ENCODE measurements at places on chromosomes 6 and 20. TPM values are rescaled to one million over a fixed set of nuclear protein-coding genes. Genes with fewer than 3 reads are reported as not detected.

- no peak overlapping the region for H3K27ac ChIP-seq
- no peaks in the 10 kb centered on the region for H3K4me1 ChIP-seq
- H3K36me3 ChIP-seq, result no peaks in the 10 kb centered on the region
Measured at GRCh38 chr6:67935976-67936477, 699.1 kb upstream of the ADGRB3 start.

The GMPR gene
- 7.1 TPM for total RNA-seq

DNA sequence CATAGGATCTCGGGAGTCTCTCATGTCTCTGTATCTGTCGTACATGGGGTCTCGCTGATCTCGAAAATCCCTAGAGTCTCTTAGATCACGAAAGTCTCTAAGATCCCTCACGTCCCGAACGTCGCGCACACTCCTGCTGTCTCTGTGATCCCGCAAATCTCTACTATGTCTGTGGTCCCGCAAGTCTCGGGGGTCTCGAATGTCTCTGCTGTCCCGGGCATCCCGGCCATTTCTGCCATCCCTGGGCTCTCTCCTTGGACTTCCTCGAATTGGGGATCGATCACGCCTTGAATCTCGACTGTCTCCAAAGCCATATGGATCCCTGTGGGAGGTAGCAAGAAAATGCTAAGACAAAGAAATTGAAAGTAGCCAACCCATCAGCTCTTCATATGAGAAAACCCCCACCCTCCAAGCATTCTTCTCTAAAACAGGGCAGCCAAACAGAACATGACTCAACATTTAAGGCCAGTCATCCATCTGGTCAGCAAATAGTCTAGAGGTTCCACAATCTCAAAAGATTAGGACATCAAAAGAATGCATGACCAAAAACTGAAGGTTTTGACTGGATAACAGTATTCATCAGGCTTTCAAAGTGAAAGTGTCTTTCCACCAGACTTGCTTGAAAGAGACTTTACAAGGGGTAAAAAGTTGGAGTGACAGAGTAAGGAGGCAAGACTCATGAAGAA, 19.4 kb downstream of the NCOA5 start:
- H3K36me3 ChIP-seq, result peaks cover 63% of the 10 kb centered on the region
- H3K27me3 ChIP-seq, result no peaks in the 10 kb centered on the region

- DNase-seq, result no peak
- H3K27ac ChIP-seq, result no peak overlapping the region
- no peaks in the 10 kb centered on the region for H3K27me3 ChIP-seq
- no peaks in the 10 kb centered on the region for H3K4me1 ChIP-seq
Measured at GRCh38 chr6:168919470-168920179, 334.0 kb downstream of the THBS2 start.

- no peak overlapping the region for H3K27ac ChIP-seq
- no peaks in the 10 kb centered on the region for H3K27me3 ChIP-seq
- H3K4me1 ChIP-seq, result no peaks in the 10 kb centered on the region
- no peak overlapping the region for H3K4me3 ChIP-seq
- DNase-seq, result no peak
- H3K36me3 ChIP-seq, result no peaks in the 10 kb centered on the region
Measured at GRCh38 chr6:3867641-3868502, 18.7 kb downstream of the FAM50B start.

GRCh38 chr20:47263465-47264084, 92.9 kb downstream of the ZMYND8 start:
- no peak overlapping the region for H3K4me3 ChIP-seq
- no peak for DNase-seq
- no peaks in the 10 kb centered on the region for H3K27me3 ChIP-seq
- peaks cover 77% of the 10 kb centered on the region for H3K36me3 ChIP-seq
- no peaks in the 10 kb centered on the region for H3K4me1 ChIP-seq

The ENPP4 gene
- total RNA-seq, result 8.7 TPM

DNA sequence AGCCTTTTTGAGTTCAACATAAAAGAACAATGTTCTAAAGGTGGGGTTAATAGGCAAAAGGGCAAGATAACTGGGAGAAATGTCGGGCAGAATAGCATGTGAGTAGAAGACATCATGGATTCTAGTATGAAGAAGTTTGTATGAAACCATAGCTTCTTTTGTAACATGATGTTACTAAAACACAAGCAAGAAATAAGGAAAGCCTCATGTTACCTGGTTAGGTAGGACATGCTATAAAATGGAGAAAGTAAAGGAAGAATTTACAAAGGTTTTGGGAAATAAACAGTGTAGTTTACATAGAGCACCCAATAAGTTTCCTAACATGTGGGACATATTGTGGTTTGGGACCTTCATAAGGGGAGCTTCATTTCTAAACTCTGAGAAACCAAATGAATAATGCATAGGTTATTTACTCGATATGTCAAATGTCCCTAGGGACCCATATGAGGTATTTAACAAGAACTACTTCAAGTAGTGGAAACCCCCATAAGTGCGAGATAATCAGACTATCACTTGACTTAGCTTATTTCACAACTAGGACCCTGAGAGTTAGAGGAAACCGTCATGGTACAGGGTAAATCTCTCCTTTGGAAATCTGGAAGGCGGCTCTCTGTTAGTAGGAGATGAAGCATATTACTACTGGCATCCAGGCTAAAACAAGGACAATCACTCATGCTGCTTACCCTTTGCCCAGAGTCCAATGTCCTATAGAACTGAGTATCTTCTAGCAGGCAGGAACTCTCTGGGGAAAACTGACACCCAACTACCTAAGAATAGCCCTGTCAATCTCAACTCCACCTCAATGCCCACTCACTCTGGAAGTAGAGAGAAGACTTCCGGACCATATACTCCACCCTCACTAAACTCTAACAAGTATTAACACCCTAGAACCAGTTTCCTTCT, 57.5 kb downstream of the ILRUN start:
- H3K36me3 ChIP-seq, result no peaks in the 10 kb centered on the region
- H3K4me3 ChIP-seq, result no peak overlapping the region
- no peak overlapping the region for H3K27ac ChIP-seq
- H3K4me1 ChIP-seq, result no peaks in the 10 kb centered on the region
- no peaks in the 10 kb centered on the region for H3K27me3 ChIP-seq

DNA sequence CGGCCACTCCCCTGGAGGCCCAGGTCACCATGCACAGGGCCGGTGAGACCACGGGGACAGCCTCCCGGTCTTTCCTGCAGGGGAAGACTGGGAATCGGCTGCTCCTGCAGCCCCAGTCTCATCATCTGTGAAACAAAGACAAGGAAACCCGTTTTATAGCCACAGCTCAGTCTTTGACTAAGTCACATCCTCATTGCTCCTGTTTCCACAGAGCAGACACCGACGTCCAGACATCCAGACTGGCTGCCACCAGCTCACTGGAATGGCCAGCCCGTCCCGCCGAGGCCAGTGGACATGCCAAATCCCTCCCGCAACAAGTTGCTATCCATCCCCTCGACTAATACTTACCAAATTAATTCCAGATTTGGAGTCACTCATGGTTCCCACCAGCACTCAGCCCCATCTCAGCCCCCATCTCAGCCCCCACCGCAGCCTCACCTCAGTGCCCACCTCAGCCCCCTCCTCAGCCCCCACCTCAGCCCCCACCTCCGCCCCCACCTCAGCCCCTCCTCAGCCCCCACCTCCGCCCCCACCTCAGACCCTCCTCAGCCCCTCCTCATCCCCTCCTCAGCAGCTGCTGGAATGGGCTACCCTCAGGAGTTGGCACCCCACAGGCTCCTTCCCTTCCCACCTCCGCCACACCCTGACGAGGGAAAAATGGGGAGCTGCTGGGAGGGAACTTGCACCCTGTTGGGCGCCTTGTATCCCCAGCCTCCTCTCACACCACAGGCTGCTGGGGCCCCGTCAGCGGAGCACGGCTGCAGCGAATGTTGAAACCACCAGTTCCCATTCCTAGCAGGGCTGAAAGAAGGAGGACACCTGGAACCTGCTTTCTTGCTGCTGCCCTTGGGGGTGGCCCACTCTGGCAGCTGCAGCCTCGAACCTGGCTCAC, 48.7 kb downstream of the YTHDF1 start:
- no peaks in the 10 kb centered on the region for H3K4me1 ChIP-seq
- no peak overlapping the region for H3K27ac ChIP-seq
- no peaks in the 10 kb centered on the region for H3K36me3 ChIP-seq
- peaks cover 29% of the 10 kb centered on the region for H3K27me3 ChIP-seq

DNA sequence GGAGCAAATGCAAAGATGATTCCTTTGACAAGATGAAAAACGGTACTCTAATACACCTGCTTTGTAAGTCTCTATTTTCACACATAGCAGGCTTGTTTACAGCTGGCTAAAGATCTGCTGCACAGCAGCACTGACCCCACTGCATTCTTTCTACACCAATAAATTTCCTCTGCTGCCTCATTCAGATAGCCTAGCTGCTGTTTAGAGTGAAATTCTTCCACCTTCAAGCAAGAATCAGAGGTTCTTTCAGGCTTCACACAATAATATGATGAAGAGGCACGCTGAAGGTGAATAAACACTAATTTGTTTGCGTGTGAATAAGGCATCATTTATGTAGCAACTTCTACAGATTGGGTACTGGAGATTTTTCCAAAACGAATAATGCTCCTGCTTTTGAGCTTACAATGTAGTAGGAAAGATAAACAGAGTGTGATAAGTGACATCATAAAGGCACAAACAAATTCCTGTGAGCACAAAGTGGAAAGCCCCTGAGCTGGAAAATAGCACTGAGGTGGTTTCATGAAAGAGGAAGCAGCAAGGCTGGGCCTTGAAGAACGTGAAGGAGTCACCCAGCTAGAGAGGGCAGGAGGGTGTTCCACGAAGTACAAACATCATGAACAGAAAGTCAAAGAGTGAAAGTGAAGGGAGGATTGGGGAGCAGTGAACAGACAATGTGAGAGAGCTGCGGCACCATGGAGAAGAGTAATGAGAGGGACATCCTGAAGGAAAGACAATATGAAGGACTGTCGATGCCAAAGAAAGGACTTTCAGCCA, 543.4 kb downstream of the CD83 start:
- peaks cover 15% of the 10 kb centered on the region for H3K4me1 ChIP-seq
- DNase-seq, result no peak
- H3K27ac ChIP-seq, result no peak overlapping the region
- no peak overlapping the region for H3K4me3 ChIP-seq
- H3K36me3 ChIP-seq, result no peaks in the 10 kb centered on the region

DNA sequence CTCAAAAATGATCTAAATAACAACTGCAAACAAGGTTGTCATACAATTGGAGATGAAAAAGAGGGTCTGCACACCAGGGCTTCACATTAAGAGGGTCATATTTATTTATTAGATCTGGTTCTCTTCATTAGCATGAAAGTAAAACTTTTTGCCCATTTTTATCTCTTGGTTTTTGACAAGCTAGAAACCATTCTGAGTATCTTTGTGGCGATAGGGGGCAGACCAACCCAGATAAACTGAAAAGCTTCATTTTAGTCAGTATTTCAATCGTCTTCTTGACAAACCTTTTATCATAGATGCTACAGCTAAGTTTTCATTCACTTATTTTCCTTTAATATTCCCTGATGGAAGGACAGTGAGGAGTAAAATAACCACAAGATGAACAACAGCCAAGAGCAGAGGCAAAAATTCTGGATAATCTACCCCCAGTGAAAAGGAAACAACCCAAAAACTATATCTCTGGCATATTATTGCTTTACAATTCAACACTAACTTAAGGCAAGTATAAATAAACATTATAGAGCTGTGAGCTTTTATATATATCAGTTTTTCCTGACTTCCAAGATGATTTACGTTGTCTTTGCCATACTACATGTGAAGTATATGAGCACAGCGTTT, 45.2 kb downstream of the THEMIS start:
- no peaks in the 10 kb centered on the region for H3K4me1 ChIP-seq
- no peak overlapping the region for H3K4me3 ChIP-seq
- H3K36me3 ChIP-seq, result no peaks in the 10 kb centered on the region
- no peak overlapping the region for H3K27ac ChIP-seq
- no peaks in the 10 kb centered on the region for H3K27me3 ChIP-seq

The PCSK2 gene
- total RNA-seq, result 3.5 TPM

GRCh38 chr6:107689951-107690642, 134.0 kb downstream of the SCML4 start:
- no peaks in the 10 kb centered on the region for H3K36me3 ChIP-seq
- peak overlapping the region; percentile 88 for H3K27ac ChIP-seq
- DNase-seq, result peak; percentile 15
- no peaks in the 10 kb centered on the region for H3K27me3 ChIP-seq

DNA sequence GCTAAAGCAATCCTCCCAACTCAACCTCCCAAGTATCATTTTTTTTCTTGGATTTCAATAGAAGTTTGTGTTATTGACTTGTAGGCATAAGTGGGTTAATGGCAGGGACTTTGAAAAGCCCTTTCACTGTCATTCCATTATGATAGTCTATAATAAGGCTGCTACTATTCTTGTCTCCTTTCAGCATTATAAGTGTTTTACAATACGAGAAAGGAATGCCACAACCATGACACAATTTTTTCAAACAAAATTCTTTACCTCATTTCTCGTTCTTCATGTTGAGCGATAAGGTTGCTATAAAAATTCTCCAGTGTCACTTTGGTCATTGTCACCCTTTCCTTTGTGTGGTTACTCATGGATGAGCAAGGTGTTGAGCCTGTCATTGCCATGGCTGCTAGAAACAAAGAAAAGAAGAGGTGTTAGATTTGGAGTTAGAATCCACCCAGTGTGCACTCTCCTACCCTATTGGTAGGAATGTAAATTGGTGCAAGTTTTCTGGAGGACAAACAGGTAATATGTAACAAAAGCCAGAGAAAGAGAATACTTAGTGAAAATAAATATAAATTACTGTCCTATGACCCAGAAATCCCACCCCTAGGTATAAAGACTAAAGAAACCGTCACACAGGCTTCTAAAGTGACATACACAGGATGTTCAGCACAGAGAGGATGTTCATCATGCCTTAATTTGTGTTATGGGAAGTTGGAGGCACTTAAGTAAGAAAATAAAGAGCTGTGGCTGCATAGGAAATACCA, 7.3 kb downstream of the STK38 start:
- H3K27me3 ChIP-seq, result no peaks in the 10 kb centered on the region
- H3K27ac ChIP-seq, result no peak overlapping the region
- H3K4me3 ChIP-seq, result no peak overlapping the region
- peaks cover 5% of the 10 kb centered on the region for H3K4me1 ChIP-seq
- no peak for DNase-seq
- H3K36me3 ChIP-seq, result peaks cover 77% of the 10 kb centered on the region

DNA sequence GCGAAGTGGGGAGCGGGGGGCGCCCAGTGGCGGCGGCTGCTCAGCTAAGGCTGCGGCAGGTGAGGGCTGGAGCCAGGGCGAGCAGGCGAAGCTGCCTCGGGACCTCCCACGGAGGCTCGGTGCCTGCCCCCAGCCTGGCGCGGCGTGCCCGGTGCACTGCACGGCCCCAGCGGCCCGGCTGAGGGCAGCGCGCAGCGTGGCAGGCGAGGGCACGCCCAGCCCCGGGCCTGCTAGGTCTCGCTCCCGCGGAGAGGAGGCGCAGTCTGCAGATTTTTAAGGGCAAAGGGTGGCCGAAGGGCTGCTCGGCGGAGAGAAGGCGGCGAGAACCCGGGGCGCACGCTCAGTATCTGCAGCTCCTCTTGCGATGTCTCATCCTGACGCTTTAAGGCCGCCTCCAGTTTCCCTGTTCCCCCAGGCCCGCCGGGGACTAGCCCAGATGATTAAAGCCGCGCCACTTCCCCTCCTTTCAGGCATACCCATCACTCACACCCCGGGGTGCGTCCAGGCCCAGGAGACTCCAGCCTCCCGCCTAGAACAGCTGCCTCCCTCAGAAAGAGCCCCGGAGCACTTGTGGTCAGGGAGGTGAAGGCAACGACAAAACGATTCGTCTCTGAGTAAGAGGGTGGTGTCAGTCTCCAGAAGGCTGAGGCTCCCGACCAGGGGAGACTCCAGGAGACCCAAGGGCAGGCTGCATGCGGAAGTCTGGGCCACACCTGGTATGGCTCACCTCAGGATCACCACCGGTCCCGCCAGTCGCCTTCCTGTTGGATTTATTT, at the start of gene FERMT1:
Gene FERMT1 (minus strand): TSS at position 158 of the 776 bp plus-strand sequence. CDS start 3,476 bp downstream, outside the sequence.
- DNase-seq, result peak; percentile 89
- peaks cover 26% of the 10 kb centered on the region for H3K27me3 ChIP-seq
- H3K27ac ChIP-seq, result no peak within 1 kb of the TSS
- H3K4me1 ChIP-seq, result peaks cover 4% of the 10 kb centered on the region
- H3K36me3 ChIP-seq, result no peaks in the 10 kb centered on the region

The DLK2 gene
- total RNA-seq, result not detected

All from endodermal cell (in vitro differentiated cells).